ENCODE measurements at places on chromosomes 12 and 14. TPM values are rescaled to one million over a fixed set of nuclear protein-coding genes. Genes with fewer than 3 reads are reported as not detected.

RABGGTA gene
- total RNA-seq = 47.4 TPM

POTEM gene
- total RNA-seq = not detected

RAPGEF3 gene
- 50.6 TPM for total RNA-seq

OSBPL8 gene
- total RNA-seq = 114 TPM

MMP17 gene
- total RNA-seq = 4.0 TPM

- no peak overlapping the region for H3K27ac ChIP-seq
- no peaks in the 10 kb centered on the region for H3K36me3 ChIP-seq
- no peak overlapping the region for H3K4me3 ChIP-seq
Observed at GRCh38 chr12:89070603-89071002, 281.7 kb downstream of the DUSP6 start.

TAS2R8 gene
- not detected for total RNA-seq

- no peaks in the 10 kb centered on the region for H3K4me1 ChIP-seq
- no peak overlapping the region for H3K4me3 ChIP-seq
- no peak overlapping the region for H3K27ac ChIP-seq
- no peak for DNase-seq
- H3K27me3 ChIP-seq = no peaks in the 10 kb centered on the region
Observed at GRCh38 chr12:26713885-26714383, 119.1 kb downstream of the ITPR2 start.

SLCO1B1 gene
- total RNA-seq = not detected

DNA sequence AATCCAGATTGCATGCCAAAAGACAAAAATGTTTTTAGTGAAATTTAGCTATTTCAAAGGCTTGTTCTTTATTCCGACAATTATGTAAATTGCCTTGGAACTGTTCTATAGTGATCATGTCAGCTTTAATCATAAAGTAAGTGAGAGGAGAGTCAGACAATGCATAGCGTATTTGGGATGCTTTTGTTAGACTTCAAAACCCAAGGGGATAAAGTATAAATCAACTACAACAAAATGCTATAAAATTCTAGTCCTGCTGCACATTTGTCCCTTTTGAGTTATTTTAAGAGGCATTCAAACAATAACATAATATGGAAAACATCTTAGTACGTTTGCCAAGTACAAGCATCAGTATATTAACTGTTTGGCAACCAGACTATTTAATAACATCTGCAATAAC lies 11.3 kb downstream of the RTRAF start:
- no peak overlapping the region for H3K4me3 ChIP-seq
- peaks cover 11% of the 10 kb centered on the region for H3K4me1 ChIP-seq
- no peak overlapping the region for H3K27ac ChIP-seq
- H3K36me3 ChIP-seq = peaks cover 80% of the 10 kb centered on the region
- no peak for DNase-seq
- no peaks in the 10 kb centered on the region for H3K27me3 ChIP-seq

DNA sequence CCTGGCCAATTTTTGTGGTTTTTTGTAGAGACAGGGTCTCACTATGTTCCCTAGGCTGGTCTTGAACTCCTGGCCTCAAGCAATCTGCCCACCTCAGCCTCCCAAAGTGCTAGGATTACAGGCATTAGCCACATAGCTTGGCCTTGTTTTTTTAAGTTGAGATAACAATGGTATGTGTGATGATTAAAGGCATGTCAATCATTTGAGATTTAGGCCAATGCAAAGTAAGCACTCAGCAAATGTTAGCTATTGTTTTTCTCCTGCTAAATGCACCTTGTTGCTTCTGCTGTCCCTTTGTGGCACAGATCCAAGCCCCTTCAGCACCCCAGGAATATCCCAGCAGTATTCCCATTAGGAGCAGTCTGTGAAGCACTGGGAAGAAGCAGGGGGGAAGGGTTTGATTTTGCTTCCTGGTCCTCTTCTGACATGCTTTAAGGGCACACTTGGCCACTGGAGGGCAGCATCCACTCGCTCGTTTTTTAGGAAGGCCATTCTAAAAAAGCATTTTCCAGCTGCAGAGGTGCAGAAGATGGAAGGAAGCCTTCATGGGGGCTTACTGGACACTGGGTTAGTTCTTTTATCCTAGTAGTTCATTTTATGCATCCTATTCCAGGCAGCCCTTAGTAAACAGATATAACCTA lies 70.2 kb upstream of the ZFP36L1 start:
- DNase-seq = peak; percentile 84
- H3K4me3 ChIP-seq = no peak overlapping the region
- no peaks in the 10 kb centered on the region for H3K4me1 ChIP-seq
- H3K27ac ChIP-seq = no peak overlapping the region

DNA sequence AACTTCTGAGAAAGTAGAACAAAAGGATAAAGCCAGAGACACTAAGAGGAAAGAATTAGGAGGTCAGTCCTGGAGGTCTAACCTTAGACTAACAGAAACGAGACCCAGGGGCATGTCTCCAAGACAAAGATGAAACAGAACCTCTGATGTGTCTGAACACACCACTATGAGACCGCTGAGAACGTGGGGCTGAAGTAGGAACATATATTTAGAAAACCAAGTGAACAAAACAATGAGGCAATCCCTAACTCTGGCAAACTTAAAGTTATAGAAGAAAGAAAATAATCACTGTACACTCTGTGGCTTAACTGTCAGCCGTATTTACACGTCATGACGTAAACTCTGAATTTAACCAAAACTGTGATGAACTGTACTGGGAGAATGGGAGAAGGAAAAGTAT lies 17.9 kb downstream of the KCTD10 start:
- H3K4me3 ChIP-seq = no peak overlapping the region
- no peak for DNase-seq
- H3K4me1 ChIP-seq = peaks cover 33% of the 10 kb centered on the region
- H3K27ac ChIP-seq = peak overlapping the region; percentile 85
- H3K36me3 ChIP-seq = peaks cover 46% of the 10 kb centered on the region
- H3K27me3 ChIP-seq = no peaks in the 10 kb centered on the region

DPY19L2 gene
- total RNA-seq = 5.1 TPM

DNA sequence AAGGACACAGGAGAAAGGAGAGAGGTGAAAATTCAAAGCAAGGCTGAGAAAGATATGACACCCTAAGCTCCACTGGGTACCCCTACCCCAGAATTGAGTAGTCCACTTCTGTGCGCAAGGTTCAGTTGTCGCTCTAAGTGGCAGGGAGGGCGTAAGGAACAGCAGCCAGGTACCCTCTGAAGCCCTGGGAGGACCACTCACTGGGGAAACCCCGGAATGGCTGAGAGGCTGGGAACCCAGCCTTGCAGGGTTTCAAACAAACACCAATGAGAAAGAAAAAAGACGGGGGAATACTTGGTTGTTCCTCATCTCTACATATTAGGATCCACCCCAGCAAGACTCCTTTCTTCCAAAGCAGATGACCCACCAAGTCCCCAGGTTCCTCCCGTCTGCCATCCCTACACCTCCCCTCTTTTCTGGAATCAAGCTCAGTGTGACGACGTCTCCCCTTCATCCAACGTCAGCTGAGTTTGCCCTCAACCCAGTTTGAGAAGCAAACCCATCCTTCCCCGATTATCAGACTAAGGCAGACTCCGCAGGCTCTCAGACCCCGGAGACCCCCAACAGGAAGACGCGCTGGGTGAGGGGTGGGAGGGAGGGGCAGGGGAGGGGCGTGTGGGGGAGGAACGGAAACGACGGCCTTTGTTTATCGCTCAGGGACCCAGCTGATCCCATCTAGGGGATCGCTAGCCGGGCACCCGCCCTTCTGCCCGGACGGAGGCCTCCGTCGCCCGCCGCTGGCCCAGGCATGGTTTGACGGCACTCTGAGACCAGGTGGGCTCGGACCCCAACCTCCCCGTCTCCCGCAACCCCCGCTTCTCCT lies 795 bp downstream of the LMBR1L start:
- peak overlapping the region; percentile 66 for H3K4me3 ChIP-seq
- H3K27ac ChIP-seq = peak overlapping the region; percentile 98
- peaks cover 16% of the 10 kb centered on the region for H3K4me1 ChIP-seq

NIN gene
- 139 TPM for total RNA-seq

PAN2 gene
- total RNA-seq = 47.4 TPM

NANOG gene
- total RNA-seq = not detected

- peak overlapping the region; percentile 20 for H3K27ac ChIP-seq
- peaks cover 10% of the 10 kb centered on the region for H3K36me3 ChIP-seq
- H3K4me3 ChIP-seq = no peak overlapping the region
- no peak for DNase-seq
- no peaks in the 10 kb centered on the region for H3K27me3 ChIP-seq
Observed at GRCh38 chr12:9699269-9699897, 29.9 kb downstream of the CLEC2D start.

CLEC4D gene
- 7.6 TPM for total RNA-seq

GRCh38 chr12:46343118-46343852 lies 29.3 kb downstream of the SLC38A2 start:
- H3K27me3 ChIP-seq = no peaks in the 10 kb centered on the region
- DNase-seq = no peak
- H3K36me3 ChIP-seq = no peaks in the 10 kb centered on the region

GRCh38 chr12:29562110-29562804 lies 64.8 kb upstream of the OVCH1 start:
- peak overlapping the region; percentile 75 for H3K27ac ChIP-seq
- H3K4me3 ChIP-seq = no peak overlapping the region
- H3K4me1 ChIP-seq = peaks cover 25% of the 10 kb centered on the region
- no peak for DNase-seq
- no peaks in the 10 kb centered on the region for H3K27me3 ChIP-seq

DNA sequence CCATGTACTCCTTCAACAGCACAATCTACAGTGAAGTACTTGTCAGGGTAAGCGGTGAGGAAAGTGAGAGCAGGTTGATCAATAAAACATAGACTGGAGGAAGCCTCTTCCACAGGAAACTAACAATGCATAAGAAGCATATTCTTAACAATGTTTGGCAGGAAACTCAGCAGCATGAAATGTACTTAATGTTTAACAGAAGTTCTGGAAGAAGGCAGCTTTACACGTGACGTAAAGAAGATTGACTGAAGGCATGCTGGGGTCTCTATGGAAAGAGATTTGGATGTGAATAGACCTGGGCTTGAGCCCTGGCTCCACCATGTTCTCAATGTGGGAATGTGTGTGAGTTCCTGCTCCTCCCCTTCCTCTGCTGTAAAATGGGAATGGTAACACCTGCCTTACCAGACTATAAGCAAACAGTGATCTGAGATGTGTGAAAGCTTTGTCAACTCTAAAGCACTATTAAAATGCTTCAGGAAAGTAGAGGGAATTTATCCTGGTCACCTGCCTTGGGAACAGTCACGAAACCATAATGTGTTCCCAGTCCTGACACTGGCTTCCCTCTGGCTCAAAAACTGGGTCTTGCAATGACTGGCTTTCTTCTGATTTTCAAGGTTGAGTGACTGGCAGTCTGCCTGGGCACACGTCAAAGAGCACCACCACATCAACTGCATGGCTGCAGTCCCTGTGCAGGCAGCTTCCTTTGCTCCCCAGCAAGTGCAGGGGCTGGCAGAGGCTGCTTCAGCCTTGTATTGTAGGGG lies 384.6 kb downstream of the APAF1 start:
- H3K4me1 ChIP-seq = no peaks in the 10 kb centered on the region
- DNase-seq = no peak

DNA sequence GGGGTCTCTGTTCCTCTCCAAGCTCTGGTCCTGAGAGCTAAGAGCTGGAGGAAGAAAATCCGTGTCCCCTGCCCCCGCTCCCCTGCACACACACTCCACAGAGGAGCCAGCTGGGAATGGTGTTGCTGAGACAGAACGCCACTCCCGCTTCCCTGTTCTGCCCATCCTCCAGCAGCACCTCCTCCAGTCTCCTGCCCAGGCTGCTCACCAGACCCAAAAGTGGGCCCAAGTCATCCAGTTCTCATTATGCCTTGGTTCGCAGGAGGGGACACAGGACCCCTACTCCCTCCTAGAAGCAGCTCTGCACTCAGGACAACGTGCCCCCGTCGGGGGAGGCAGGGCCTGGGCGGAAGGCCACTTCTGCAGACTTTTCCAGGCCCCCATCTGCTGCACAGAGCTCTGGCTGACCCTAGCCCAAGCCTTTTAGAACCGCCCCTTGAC lies 830 bp upstream of the TRMT61A start:
- H3K4me1 ChIP-seq = peaks cover 64% of the 10 kb centered on the region
- peak overlapping the region; percentile 89 for H3K27ac ChIP-seq
- peaks cover 6% of the 10 kb centered on the region for H3K36me3 ChIP-seq
- DNase-seq = no peak
- peaks cover 12% of the 10 kb centered on the region for H3K27me3 ChIP-seq
- H3K4me3 ChIP-seq = peak overlapping the region; percentile 100

CLEC2A gene
- total RNA-seq = not detected

LYZ gene
- 298 TPM for total RNA-seq

DNA sequence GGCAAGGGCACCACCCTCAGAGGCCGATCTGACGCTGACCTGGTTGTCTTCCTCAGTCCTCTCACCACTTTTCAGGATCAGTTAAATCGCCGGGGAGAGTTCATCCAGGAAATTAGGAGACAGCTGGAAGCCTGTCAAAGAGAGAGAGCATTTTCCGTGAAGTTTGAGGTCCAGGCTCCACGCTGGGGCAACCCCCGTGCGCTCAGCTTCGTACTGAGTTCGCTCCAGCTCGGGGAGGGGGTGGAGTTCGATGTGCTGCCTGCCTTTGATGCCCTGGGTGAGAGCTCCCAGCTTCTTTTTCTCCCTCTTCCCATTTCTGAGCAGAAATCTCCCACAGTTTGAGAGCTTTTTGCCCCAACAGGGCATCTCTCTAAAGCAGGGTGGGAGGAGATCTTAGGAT lies 1.8 kb downstream of the OAS1 start:
- H3K27ac ChIP-seq = peak overlapping the region; percentile 89
- no peaks in the 10 kb centered on the region for H3K36me3 ChIP-seq
- no peaks in the 10 kb centered on the region for H3K27me3 ChIP-seq

- H3K36me3 ChIP-seq = no peaks in the 10 kb centered on the region
- H3K27ac ChIP-seq = peak overlapping the region; percentile 79
- DNase-seq = no peak
Observed at GRCh38 chr14:52352061-52352491, 38.0 kb downstream of the PTGER2 start.

PLEKHH1 gene
- 2.8 TPM for total RNA-seq

GRCh38 chr14:29529418-29529817 lies 398.2 kb downstream of the PRKD1 start:
- H3K27ac ChIP-seq = no peak overlapping the region
- no peaks in the 10 kb centered on the region for H3K4me1 ChIP-seq
- DNase-seq = no peak
- no peak overlapping the region for H3K4me3 ChIP-seq
- no peaks in the 10 kb centered on the region for H3K36me3 ChIP-seq

GRCh38 chr12:64335886-64336466 lies 54.6 kb downstream of the C12orf56 start:
- no peak overlapping the region for H3K27ac ChIP-seq
- DNase-seq = no peak
- no peaks in the 10 kb centered on the region for H3K36me3 ChIP-seq

ATG2B gene
- 29.4 TPM for total RNA-seq

GRCh38 chr12:121295746-121296617 lies 527 bp downstream of the CAMKK2 start:
- no peaks in the 10 kb centered on the region for H3K27me3 ChIP-seq
- H3K27ac ChIP-seq = peak overlapping the region; percentile 94
- no peaks in the 10 kb centered on the region for H3K36me3 ChIP-seq
- H3K4me3 ChIP-seq = peak overlapping the region; percentile 85

- no peak for DNase-seq
- peaks cover 51% of the 10 kb centered on the region for H3K4me1 ChIP-seq
- peak overlapping the region; percentile 99 for H3K27ac ChIP-seq
- H3K4me3 ChIP-seq = no peak overlapping the region
- peaks cover 20% of the 10 kb centered on the region for H3K36me3 ChIP-seq
- H3K27me3 ChIP-seq = no peaks in the 10 kb centered on the region
Observed at GRCh38 chr14:35406506-35407305, 2.2 kb upstream of the NFKBIA start.

AICDA gene
- 0.43 TPM for total RNA-seq

TAS2R42 gene
- not detected for total RNA-seq

GRCh38 chr12:120222288-120222832 lies 21.4 kb upstream of the RPLP0 start:
- peaks cover 6% of the 10 kb centered on the region for H3K36me3 ChIP-seq
- peaks cover 49% of the 10 kb centered on the region for H3K4me1 ChIP-seq
- no peak overlapping the region for H3K4me3 ChIP-seq
- no peak for DNase-seq
- H3K27me3 ChIP-seq = no peaks in the 10 kb centered on the region
- no peak overlapping the region for H3K27ac ChIP-seq
